ENCODE measurements at places on chromosomes 5 and 9. TPM values are rescaled to one million over a fixed set of nuclear protein-coding genes. Genes with fewer than 3 reads are reported as not detected.

RORB gene
- 0.05 TPM for total RNA-seq

SPINK1 gene
- 20.0 TPM for total RNA-seq

RETREG1 gene
- 25.2 TPM for total RNA-seq

PCDHB15 gene
- total RNA-seq = 0.38 TPM

INSL6 gene
- total RNA-seq = not detected

RAPGEF1 gene
- 36.9 TPM for total RNA-seq

SOHLH1 gene
- total RNA-seq = not detected

IL13 gene
- not detected for total RNA-seq

PCDHB7 gene
- 0.25 TPM for total RNA-seq

CDX1 gene
- total RNA-seq = 0.15 TPM

RAB3C gene
- total RNA-seq = 0.38 TPM

SLC27A6 gene
- 0.10 TPM for total RNA-seq

SMIM33 gene
- total RNA-seq = not detected

HSPB3 gene
- total RNA-seq = not detected

PHF24 gene
- not detected for total RNA-seq

TRPM6 gene
- 0.03 TPM for total RNA-seq

LVRN gene
- total RNA-seq = 0.13 TPM

ORM2 gene
- 4,103 TPM for total RNA-seq

GOLM1 gene
- 5.7 TPM for total RNA-seq

PCDHA2 gene
- not detected for total RNA-seq

EIF4E1B gene
- total RNA-seq = not detected

FYB1 gene
- total RNA-seq = 4.4 TPM

PPP2CA gene
- total RNA-seq = 60.5 TPM
